ENCODE measurements at places on chromosomes 1 and 21.

DNA sequence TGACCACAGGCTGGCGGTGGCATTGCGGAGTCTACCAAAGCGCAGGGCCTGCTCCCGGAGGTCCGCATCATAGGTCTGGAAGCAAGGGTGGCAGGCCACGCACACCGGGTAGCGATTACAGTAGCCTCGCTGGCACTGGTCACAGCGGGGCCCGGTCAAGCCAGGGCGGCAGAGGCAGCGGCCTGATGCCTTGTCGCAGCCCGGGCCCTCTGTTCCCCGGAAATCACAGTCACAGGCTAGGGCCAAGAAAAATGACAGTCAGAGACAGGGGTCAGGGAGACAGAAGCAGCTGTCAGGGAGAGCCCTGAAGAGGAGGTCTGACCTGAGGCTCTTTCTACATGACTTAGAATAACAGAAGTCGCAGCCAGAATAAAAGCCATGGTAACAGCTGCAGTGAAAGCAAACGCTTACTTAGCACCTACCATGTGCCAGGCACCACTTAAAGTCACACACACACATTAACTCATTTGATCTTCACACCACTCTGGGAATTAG lies 26.4 kb downstream of the LAMB3 start:
- no peak for DNase-seq

DNA sequence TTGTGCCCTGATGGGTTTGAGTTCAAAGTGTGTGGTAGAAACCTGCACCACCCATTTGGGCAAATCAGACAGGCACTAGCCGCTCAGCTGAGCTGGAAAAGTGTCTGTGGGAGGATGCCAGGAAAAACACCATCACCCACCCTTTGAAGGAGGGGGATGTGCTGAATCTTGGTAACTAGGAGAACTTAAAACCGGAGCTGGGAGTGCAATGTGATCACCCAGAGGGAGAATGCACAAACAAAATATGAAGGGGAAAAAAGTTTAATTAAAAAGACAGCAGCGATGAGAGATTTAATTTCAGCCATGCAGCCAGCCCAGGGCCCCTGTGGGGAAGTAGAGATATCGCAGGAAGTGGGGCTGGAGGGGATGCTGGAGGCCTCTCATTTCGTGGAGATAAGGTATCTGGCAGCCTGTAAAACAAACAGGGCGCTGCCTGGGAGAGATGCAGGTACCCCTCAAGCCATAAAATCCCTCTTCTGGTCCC lies 86.8 kb upstream of the BCAR3 start:
- DNase-seq, result no peak

- no peak for DNase-seq
These were observed 165.3 kb downstream of the GALNT2 start for GRCh38 chr1:230232371-230232771.

DNA sequence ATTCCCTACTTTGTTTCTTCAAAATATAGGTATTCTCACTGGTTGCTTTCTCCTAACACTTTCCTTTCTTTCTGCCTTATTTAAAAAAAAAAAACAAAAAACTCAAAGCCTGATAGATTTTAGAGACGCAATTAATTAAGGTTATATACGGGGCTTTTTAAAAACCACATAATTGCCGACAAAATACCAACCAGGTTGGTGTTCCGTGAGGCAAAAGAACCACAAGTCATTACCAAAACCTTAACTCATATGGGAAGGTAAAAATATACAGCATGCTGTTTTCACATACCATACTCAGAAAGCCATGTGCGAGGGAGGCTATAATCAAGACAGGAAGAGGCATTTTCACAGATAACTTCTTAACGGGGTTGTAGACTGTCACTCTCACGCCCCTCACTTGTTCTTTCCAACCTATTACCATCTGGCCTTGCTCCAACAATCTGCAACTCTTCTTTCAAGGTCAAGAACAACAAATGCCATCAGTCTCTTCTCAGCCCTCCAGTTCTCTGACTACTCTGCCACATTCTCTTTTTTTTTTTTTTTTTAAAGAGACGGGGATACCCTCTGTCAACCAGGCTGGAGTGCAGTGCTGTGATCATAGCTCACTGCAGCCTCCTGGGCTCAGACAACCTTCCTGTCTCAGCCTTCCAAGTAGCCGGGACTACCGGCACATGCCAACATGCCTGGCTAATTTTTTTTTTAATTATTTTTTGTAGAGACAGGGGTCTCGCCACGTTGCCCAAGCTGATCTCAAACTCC lies 102.6 kb downstream of the APP start:
- DNase-seq, result peak; percentile 28

DNA sequence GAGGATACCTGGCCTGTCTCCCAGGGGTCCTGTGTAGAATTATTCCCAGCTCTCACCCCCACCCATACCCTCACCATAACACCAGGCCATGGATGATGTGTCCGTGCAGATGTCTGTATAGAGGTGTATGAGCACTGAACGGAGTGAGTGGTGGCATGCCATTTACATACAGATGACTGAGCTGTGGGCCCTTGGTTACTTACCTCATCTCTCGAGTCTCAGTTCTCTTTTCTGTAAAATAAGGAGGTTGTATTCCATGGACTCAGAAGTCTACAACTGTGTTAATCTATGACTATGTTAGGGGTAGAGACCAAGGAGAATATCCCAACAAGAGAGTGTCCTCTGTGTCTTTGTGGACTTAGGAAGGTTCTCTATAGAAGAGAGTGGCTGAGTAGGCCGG lies 65.6 kb upstream of the CD1D start:
- no peak for DNase-seq

GRCh38 chr1:6497215-6497866 lies 5.9 kb upstream of the PLEKHG5 start:
- DNase-seq, result peak; percentile 41

DNA sequence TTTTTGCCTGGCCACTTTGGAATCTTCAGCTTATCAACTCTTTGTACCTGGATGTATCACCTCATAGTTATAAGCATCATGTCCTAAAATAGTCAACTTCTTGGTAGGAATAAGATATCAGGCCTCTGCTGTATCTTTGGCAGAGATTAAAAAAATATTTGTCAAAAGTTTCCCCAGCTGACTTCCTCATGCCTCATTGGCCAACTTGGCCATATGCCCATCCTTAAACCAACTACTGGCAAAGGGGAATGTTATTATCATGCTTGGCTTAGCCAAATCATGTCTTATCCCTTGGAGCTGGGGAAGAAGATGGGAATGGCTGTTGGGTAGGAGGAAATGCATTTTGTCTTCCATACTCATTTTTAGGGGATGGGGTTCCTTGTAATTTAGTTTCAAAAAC lies 23.4 kb downstream of the NFASC start:
- no peak for DNase-seq

DNA sequence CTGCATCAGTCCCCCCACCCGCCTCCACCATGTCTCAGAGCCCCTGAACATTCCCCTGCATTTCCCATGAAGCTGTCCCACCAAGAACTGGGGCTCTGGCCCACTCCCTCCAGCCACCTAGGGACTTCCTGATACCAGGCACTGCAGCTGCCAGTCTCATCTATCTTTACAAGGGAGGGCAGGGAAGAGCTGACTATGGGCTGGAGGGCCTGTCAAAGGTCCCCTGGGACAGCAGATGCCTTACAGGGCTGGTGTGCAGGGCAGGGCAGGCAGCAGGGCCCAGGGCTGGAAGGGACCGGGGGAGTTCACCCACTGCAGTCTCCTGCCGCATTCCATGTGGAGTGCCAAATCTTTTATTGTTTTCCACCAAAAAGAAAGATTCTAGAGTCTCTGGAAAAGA lies 17.6 kb downstream of the SHISA4 start:
- DNase-seq, result no peak

DNA sequence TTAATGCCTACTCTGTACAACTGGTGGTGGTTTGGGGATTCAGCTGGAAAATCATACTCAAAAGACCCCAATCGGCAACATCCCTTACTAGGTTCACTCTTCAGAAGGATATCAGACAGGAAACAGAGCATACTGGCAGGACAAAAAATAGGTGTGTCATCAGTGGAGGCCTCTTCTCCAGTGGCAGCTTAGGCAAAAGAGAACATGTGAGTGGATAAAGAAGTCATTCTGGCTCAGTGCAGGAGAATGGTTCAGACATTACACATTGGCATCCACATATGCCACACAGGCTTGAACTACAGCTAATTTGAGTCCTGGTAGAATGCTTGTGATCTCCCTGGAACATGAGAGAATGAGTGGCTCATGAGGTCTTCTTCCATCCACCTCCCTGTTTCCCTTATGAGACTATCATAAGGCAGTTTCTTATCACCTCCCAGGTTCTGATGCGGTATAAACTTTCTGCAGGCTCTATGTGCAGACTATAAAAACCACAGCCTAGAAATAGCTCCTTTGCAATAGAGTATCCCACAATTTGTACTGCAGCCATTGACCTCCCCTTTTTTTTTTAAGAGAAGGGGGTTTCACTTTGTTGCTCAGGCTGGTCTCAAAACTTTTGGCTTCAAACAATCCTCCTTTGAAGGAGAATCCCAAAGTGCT lies 24.7 kb downstream of the VAMP4 start:
- peak; percentile 1 for DNase-seq

DNA sequence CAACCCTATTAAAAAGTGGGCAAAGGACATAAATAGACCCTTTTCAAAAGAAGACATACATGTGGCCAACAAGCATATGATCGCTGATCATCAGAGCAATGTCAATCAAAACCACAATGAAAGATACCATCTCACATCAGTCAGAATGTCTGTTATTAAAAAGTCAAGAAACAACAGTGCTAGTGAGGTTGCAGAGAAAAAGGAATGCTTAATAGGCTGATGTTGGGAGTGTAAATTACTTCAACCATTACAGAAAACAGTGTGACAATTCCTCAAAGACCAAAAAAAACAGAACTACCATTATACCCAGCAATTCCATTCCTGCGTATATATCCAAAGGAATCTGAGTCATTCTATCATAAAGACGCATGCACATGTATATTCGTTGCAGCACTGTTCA lies 13.2 kb downstream of the USH2A start:
- no peak for DNase-seq

- DNase-seq, result no peak
These were observed 297.1 kb upstream of the ZRANB2 start for GRCh38 chr1:71377886-71378285.

DNA sequence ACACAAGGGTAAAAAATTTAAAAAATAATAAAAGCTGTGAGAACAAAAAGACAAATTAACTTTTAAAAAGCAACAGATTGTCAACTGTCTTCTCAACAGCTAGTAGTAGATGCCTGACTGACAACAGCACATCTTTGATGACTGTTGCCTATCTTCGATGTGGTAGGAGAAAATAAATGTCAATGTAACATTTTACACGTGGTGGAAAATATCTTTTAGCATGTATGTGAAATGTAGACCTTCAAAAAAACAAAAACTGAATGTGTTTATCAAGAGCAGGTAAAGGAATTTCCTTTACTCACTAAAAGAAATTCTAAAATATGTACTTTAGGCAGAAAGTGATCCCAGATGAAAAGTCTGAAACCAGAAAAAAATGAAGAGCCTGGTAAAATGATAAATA lies 42.9 kb downstream of the CD53 start:
- no peak for DNase-seq

- no peak for DNase-seq
These were observed 29.1 kb downstream of the SLC30A7 start for GRCh38 chr1:100924991-100925390.

DNA sequence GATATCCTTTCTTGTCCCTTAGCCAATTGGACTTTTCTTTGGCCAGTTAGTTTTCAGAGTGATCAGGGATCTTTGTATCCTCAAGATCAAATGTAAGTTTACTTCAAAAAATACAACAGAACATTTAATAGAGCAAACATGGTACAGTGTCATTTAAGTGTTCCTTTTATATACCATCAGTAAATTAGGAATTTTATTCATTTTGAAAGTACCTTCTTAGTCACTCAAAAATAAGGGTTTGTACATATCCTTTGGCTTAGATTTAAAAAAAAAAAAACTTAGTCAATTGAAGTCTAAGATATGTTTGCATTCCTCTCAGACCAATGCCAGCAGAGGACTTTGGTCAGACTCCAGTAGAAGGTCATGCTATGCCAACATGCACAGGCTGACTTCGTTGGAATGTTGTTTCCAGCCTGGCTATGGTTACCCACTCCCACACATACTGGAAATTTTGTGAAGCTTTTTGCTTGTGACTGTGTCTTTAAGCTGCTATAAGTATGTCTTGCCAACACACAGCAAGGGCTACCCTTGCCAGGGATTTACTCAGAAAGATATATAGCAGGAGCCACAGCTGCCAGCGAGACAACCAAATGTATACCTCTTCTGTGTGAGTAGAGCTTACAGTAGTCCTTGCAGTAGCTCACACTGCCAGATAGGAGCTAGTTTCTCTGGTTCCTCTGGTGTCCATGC lies 81.5 kb upstream of the LRIF1 start:
- no peak for DNase-seq

GRCh38 chr1:115031595-115031994 lies 2.0 kb downstream of the TSHB start:
- no peak for DNase-seq

- no peak for DNase-seq
These were observed 213.7 kb downstream of the LRRC40 start for GRCh38 chr1:69991644-69992043.

GRCh38 chr1:226994586-226995364 lies 54.7 kb downstream of the COQ8A start:
- no peak for DNase-seq

- no peak for DNase-seq
These were observed 67.5 kb upstream of the RGS7 start for GRCh38 chr1:241424480-241424971.

GRCh38 chr1:61370177-61370912 lies 288.0 kb downstream of the NFIA start:
- DNase-seq, result no peak

GRCh38 chr1:87853576-87854351 lies 525.1 kb downstream of the LMO4 start:
- DNase-seq, result peak; percentile 52

DNA sequence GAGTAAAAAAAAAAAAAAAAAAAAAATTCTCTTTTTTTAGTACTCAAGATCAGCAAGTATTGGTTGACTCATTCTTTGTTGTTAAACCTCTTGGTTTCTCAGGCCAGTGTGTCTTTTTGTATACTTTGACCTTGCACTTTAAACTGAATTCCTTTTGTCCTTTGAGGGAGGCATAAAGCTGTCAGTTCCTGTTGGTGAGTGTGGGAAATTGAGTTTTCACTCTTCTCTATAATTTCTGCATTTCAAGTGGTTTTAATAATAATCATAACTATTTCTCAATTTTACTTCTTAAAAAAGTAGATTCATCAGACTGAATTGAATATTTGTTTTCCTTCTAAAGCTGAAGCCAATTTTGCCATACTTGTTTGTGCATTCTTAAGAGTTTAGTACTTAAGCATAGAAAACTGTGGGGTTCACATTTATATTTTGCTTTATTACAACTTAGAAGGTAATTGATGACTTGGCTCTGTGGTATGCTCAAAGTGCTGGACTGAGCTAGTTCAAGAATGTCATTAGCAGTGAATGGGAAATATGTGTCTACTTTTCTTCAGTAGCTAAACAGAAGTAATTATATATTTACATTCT lies 43.4 kb downstream of the ITSN1 start:
- peak; percentile 82 for DNase-seq
